Effector memory CD8-positive, alpha-beta T cell (primary cell): ENCODE measurements at places on chromosomes 6 and 20.
A peak's percentile ranks its signal among the peaks of the same experiment; 100 is the strongest.

DNA sequence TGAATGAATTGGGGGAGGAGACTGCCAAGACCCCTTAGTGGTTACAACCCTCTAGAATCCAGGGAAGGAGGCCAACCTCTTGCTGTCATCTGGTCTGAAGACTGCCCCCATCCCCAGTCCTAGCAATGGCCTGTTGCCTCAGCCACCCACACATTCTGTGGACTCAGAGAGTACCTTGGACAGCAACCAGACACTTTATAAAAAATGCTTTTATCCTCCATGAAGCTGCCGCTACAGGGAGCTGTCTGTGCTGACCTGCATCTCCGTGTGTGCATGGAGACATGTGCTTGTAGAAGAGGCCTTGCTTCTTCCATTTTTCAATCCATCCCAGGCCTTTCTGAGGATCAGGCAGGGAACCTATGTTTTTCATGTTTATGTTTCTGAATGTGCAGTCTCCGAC, 15.2 kb downstream of the CDH22 start:
- DNase-seq = no peak

DNA sequence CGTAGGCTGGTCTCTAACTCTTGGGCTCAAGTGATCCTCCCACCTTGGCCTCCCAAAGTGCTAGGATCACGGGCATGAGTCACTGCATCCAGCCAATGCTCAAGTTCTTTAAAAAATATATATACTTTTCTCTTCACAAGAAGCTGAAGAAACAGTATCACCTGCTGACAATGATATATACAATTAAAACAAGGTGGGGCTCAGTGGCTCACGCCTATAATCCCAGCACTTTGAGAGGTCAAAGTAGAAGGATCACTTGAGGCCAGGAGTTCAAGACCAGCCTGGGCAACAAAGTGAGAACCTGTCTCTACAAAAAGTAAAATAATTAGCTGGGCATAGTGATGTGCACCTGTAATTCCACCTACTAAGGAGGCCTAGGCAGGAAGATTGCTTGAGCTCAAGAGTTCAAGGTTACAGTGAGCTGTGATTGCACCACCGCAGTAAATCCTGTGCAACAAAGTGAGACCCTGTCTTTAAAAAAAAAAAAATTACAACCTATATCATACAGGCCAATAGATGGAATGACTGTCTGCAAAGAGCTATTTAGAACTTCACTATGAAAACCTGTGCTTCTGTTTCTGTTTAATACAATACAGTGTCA, 36.4 kb downstream of the MBOAT1 start:
- no peak for DNase-seq

- DNase-seq = no peak
These were observed 78.9 kb upstream of the TMEM181 start for GRCh38 chr6:158480989-158481388.

GRCh38 chr20:40703975-40704530, 15.0 kb upstream of the MAFB start:
- no peak for DNase-seq

DNA sequence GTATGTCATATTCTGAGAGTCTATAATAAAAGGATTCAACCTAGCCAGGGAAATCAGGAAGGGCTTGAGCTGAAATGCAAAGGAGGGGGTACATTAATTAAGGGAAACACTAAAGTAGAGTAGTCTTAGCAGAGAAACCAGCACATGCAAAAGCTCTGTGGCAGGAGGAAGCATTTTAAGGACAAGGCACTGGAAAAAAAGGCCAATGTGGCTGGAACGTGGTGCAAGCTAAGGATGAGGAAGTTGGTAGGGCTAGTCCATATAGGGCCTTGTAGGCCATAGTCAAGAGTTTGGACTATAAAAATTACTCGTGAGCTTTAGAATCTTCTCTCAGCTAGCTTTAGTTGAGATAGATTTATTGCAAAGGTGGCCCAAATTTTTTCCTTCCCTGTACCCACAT, 75.2 kb upstream of the TOP1 start:
- DNase-seq = no peak

DNA sequence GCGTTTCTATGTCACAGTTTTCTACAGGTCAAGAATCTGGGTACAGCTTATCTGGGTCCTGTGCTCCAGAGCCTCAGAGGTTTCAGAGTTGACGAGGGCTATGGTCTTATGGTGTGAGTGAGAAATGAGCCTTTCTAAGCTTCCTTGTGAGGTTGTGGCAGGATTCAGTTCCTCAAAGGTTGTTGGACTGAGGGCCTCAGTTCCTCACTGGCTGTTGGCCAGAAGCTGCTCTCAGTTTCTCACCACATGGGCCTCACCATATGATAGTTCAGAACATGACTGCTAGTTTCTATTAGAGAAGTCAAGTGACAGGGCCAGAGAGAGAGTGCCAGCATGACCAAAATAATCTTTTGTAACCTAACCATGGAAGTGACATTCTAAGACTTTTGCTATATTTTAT, 96.1 kb downstream of the NUS1 start:
- no peak for DNase-seq

GRCh38 chr6:13992417-13993055, 67.8 kb downstream of the RNF182 start:
- DNase-seq = no peak

DNA sequence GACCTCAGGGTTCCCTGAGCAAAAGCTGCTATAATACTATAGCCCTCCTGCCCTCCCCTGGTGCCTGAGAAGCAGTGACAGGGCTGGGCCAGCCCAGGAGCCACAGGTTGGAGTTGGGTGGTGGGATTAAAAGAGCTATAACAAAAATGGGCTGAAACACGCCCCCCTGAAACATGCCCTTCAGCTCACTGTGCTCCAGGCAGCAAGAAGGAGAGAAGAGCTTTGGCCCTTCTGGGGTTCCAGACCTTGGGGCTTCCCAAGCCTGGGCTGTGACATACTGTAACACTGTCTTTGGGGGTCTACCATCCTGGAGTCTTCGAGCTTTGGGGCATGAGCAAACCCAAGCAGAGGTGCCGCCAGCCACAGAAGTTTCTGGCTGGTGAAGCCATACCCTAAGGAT, 129.2 kb downstream of the HTR1B start:
- DNase-seq = no peak

- DNase-seq = no peak
These were observed 128.6 kb upstream of the PRND start for GRCh38 chr20:4593149-4593525.

DNA sequence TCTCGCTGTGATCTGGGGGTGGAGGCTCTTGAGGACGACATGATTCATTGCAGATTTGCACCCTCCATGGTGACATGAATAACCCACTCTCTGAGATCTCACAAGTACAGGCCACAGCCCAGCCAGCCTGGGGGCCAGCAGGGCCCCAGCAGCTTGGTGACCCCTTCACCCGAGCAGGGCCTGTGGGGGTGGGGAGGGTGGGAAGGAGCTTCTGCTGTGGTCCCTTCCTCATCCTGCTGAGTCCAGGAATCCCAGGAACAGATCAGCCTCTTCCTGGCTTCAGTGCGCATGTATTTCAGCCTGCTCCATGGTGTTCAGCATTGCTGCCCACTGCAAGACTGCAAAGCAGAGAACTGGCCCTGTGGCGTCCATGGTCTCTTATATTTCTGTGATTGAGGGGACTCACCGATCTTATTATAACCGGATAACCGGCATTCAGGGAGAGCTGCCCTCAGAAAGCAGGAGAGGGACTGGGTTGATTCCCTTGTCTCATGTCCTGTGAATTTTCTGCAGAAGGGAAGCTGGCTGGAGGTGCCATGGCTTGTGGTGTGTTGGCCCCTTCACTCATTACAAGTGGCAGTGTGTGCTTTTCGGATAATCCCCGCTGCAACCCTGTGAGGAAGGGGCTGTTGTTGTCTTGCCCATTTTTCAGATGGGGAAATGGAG, 118.8 kb upstream of the FRMD1 start:
- DNase-seq = no peak

DNA sequence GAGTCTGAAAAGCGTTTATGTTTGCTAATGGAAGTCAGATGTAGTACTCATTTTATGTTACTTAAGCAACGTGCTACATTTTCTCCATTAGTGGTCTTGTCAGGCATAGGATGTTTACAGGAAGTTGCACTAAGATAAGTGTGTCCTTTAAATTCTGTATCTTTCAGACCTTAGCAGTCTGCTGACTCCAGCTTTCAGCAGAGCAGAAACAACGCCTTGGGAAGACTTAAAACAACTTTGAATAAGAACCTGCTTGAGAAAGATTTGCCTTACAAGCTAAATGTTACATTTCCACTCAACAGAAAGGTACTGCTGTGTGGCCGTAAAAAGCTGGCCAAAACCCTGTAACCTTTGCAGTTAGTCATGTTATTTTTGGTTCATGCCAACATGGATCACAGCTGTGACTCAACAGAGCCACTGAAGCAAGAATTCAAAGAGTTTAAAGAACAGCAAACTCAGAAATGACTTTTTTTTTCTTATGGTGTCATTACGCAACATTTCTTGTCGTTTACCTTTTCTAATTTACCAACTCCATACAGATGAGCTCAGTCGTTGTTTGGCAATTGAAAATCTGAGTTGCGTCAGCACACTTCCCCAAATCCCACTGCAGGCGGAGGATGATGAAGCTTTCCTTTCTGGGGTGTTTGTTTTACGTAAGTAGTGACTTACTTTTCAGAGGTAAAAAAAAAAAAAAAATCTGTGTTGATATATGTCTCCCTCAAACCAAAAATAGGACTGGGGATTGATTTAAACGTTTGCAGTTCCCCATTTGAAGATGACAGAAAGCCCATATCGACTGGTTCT, 27.9 kb upstream of the BMP6 start:
- DNase-seq = no peak

- peak; percentile 35 for DNase-seq
These were observed 51.0 kb upstream of the TCF21 start for GRCh38 chr6:133837801-133838349.

DNA sequence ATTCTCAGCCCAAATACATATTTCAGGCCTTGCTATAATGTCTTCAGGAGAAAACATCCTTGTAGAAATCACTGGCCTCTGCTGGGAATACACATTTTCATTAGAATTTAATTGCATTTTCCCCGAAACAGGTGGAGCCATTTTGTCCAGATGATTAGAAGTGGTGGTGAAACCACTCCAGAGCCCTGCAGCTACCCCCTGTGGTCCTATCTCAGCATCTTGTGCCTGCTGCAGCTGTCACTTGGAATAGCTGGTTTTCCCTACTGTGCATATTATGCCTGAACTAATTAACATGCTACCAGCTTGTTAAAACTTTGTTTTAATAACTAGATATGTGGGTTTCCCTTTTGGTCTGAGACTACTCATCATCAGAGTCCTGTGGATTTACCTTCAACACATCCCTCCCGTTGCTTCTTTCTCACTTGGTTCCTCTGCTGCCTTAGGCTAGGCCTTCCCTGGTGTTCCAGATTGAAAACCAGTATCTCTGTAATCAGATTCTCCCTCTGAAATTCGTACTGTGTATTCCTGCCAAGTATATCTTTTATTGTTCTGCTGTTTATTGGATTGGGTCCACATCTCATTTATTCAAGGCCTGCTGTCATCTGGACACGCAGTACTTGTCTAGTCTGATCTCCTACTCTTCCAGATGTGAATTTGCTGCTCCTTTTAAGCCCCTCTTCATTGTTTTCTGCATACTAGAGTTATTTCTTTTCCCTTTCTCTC, 15.2 kb downstream of the DNAH8 start:
- no peak for DNase-seq

DNA sequence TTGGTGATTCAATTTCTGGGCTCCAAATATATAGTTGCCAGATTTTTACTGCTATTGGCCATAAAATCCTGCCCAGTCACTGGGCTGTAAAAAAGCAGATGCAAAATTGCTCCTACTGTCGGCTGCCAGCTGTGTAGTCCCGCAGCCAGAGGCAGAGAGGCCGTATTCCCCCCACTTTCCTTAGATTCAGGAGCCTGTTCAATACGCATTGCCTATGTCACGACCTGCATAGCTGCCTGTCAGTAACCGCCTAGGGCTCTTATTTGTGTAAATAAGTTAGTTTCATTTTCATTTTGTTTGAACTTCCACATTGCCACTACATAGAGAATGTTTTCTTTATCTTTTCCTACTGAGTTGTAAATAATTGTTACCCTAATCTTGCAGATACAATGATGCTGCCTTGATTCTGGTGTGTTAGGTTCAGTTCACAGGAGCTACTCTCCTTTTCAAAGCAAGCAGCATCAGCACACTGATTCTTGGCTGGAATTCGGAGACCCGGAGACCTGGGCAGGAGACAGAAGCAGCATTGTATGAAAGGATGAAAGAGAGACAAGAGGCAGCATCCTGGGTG, 46.0 kb upstream of the UST start:
- DNase-seq = peak; percentile 23

DNA sequence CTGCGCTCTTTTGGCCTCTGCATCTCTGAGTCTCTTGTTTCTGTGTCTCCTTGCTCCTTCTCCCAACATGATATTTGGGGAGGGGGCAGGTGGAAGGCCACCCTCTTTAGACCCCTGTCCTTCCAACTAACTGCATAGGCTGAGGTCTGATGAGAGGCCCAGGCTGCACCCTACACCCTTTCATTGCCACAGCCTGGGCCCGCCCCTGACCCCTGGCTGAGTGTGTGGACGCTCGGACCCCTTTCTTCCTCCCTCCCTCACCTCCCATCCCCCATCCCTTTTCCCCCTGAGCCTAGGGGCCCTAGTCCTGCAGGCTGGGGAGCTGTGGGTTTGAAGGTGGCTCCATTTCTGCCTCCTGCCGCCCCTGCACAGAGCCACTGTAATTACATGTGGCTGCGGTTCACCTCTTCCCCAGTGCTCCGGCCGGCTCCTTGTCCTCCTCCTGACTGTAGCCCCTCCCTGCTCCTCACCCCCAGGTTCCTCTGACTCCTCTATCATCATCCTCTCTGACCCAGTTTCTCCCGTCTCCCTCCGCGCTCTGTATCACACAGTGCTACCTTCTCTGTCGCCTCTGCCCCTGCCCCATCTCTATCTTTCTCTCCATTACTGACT, 6.8 kb downstream of the MDFI start:
- DNase-seq = no peak

GRCh38 chr6:124977067-124977908, 15.1 kb downstream of the RNF217 start:
- no peak for DNase-seq

GRCh38 chr6:131645846-131646245, 8.7 kb downstream of the ENPP3 start:
- DNase-seq = no peak

- DNase-seq = no peak
These were observed 122.0 kb upstream of the CARMIL1 start for GRCh38 chr6:25157183-25157582.

GRCh38 chr6:31267651-31268368, 4.1 kb downstream of the HLA-C start:
- DNase-seq = peak; percentile 32

DNA sequence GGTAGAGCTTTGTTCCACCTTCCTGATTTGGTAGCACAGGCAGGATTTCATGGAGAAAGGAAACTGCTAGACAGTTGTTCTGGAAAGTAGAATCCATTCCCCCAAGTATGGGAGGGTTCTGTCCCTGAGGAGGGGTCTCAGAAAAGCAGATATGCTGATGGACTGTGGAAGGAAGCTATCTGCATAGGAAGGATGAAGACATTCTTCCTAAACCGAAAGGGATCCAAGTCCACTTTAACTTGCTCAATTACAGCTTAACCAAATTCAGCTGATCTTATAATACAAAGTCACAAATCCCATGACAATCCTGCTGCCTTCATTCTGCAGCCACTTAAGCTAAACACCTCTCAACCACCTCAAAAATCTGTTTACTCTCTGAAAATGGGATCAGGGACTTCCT, 2.6 kb downstream of the MAN1A1 start:
- DNase-seq = no peak

GRCh38 chr6:64774881-64775280, 932.1 kb downstream of the EYS start:
- DNase-seq = no peak

- DNase-seq = no peak
These were observed 72.2 kb downstream of the SCAF8 start for GRCh38 chr6:154805288-154805911.
